ENCODE measurements at places on chromosomes 2 and 18. TPM values are rescaled to one million over a fixed set of nuclear protein-coding genes. Genes with fewer than 3 reads are reported as not detected.

DNA sequence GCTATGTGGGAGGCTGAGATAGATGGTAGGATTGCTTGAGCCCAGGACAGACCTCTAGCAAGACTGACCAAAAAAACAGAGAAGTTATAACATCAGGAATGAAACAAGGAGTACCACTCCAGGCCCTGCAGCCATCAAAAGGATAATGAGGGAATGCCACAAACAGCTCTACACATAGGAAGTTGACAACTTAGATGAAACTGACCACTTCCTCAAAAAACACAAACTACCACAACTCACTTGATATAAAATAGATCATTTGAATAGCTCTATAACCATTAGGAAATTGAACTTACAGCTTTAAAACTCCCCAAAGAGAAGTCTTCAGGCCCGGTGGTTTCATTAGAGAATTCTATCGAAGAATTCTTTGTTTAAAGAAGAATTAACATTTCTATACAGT is 12.9 kb upstream of the ESPNL start:
- no peak for DNase-seq

CROCC2 gene
- 0.09 TPM for polyA plus RNA-seq

DNA sequence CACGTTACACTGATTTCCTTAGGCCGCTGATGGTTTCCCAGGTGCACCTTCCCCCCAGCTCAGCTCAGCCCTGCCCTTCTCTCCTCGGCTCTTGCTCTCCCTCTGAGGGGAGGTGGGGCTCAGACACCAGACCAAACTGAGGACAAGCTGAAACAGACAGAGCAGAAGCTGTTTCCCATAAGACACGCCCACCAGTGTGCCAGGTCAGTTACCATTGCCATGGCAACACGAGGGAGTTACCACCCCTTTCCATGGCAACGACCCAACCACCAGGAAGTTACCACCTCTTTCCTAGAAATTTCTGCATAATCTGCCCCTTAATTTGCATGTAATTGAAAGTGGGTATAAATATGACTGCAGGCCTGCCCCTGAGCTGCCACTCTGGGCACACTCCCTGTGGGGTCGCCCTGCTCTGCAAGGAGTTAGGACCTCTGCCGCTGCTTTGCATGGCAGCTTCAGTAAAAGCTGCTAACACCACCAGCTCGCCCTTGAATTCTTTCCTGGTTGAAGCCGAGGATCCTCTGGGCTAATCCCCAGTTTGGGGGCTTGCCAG is 120.9 kb upstream of the SMIM21 start:
- no peak for DNase-seq

GRCh38 chr2:211351987-211352386 is 795.6 kb downstream of the CPS1 start:
- no peak for DNase-seq

DNA sequence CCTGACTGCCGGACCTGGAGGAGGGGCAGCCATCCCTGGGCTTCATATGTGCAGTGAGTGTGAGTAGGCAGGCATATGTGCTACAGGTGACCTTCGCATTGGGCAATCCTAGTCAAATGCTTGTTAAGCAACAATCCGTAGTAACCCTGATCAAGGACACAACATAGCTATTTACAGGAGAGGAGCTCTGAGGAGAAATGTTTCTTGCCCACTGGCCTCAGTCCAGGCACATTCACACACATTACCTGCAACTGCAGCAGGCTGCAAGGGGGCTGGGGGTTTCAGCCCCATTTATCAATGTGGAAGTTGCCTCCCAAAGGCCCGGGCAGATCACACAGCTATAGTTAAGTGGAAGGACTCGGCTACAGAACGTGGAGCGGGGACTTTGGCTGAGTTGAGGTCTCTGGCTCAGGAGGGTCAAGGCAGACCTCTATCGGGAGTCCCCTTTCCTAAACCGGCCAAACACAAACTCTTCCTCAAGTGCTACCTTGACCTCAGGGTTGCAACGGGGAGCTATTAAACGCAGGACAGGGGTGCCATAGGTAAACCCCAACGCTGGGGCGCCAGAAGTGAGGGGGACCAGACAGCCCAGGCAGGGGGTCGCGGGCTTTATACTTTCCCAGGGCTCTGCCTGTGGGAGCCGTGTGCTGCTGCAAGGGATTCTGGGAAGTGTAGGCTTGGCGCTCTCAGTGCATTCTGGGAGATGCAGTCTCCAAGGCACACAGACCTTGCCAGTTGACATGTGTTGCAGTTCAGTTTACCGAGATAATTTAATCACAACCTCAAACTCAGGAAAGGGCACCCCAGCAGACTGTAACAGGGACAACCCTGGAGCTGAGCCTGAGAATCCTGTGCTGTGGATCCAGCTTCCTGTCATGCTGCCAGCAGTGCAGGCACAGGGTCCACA is 9.4 kb downstream of the KHK start:
- DNase-seq = no peak

- no peak for DNase-seq
These were observed 1807.0 kb downstream of the SUCLG1 start for GRCh38 chr2:82652117-82652516.

DNA sequence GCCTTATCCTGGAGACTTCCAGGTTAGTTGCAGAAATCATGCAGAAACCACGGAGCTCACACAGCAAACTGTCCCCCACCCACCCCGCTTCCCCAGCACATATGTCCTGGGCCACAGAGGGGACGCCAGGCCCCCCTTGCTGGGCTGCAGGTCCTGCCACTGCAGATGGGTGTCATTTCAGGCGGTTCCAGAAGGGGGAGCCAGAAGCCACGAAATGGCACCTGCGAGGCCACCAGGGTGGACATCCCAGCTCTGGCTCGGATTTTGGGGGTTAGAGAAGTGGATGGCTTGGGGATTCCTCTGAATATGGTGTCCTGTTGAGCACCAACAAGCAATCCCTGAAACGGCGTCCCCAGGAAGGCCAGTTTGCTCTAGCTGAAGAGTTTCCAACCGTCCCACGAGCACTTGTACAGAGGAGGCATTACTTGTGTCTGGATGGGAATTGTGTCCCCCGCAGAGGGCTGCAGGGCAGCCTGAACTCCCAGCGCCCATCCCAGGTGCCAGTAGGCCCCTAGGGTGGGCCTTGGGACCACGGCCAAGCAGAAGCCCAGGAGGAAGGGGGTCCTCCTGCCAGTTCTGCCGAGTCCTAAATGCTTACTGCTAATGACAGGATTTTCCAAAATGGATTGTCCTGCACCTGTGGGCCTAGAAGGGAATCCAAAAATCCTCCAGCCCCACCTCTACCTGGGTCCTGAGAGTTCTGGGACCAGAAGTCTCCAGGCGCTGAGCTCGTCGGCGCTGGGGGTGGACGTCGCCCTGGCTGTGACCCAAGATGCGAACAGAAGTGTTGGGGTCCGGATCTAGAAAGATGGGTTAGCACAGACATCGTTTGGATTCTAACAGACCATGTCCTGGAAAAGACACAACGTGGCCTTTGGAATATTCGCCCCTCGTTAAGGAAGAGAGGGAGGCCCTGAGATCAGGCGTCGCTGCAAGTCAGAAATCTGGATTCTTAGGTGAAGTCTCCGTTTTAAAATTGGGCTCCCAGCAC is 14.6 kb upstream of the NFATC1 start:
- no peak for DNase-seq

- DNase-seq = no peak
These were observed 122.0 kb upstream of the RNU4ATAC start for GRCh38 chr2:121408641-121409040.

DNA sequence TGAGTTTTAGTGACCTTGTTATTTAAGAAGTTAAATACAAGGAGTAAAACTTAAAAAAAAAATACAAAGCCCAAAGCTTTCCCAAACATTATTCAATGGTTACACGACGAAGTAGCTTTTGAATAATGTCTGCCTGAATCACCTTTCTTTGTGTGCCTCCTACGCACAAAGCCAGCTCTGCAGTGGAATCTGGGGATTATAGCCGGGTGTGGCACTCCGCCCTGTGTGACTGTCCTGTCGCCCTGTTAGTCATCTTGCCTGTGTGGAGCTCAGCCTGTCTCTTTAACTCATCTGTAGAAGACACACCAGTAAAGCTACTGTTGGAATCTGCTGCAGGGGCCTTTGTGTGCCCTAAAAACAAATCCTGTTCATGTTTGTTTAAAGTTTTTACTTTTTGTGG is 79.4 kb upstream of the TCF7L1 start:
- DNase-seq = no peak

GRCh38 chr2:240903191-240904060 is 2.7 kb upstream of the CROCC2 start:
- DNase-seq = no peak

- DNase-seq = no peak
These were observed 303.3 kb downstream of the GBX2 start for GRCh38 chr2:235864733-235865515.

ADNP2 gene
- polyA plus RNA-seq = 27.8 TPM

DNA sequence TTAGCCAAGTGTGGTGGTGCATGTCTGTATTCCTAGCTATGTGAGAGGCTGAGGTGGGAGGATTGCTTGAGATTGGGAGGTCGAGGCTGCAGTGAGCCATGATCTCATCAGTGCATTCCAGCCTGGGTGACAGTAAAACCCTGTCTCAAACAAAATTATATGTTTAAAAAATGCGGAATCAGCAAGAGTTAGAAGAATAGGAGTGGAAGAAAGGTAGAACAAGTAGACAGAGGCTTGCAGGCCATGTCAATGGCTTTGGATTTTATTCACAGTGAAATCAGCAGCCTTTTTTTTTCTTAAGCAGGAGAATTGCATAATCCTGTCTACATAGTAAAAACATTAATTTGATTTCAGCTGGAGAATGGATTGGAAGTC is 7.8 kb upstream of the MTLN start:
- no peak for DNase-seq

GRCh38 chr2:86372133-86372532 is 34.7 kb upstream of the REEP1 start:
- DNase-seq = no peak

ING5 gene
- 55.8 TPM for polyA plus RNA-seq

DNA sequence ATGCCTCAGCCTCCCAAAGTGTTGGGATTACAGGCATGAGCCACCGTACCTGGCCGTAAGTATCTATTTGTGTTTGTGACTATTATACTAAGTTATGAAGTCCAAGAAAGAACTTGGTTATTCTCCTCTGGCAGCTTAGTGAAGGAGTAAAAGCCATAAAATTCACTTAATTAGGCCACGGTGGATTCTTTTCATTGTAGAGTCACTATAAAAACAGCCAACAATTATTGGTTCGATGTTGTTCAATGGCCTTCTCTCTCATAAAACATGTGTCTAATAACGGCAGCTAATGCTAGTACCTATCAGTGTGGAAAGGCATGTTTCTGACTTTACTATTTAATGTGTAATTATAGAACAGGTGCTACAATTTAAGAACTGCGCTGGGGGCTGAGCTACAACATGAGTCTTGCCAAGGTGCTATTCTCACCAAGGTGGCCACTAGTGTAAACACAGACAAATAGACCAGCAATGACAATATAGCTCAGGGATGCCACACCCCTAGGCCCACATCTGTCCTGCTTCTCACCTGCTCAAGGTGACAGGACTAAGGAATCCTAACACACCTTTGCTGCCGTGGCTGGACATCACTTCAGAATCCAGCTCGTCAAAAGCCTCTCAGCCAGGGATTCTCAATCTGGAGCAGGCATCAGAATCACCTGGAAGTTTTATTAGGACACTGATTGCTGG is 17.2 kb downstream of the ATP8B1 start:
- DNase-seq = no peak

- DNase-seq = no peak
These were observed 298.3 kb downstream of the ICOS start for GRCh38 chr2:204234879-204235278.

- DNase-seq = no peak
These were observed 13.6 kb upstream of the PELI1 start for GRCh38 chr2:64157792-64158191.

ANKRD29 gene
- 0.96 TPM for polyA plus RNA-seq

- DNase-seq = no peak
These were observed 1.6 kb downstream of the CCDC88A start for GRCh38 chr2:55418072-55418471.

DNA sequence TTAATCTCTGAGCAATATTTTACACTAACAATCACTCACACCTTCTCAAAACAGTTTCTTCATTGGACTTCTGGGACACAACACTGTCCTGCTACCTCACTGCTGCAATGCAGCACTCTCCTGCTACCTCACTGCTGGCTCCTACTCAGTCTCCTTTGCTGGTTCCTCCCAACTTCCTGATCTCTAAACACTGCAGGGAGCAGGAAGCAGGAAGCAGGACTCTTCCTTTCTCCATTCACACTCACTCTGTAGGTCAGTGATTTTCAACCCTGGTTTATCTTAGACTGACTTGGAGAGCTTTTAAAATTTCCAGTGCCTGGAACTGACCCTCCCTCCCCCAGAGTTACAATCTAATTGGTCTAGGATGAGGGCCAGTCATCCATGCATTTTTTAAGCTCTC is 243.4 kb upstream of the RBBP8 start:
- no peak for DNase-seq

Data from left renal pelvis (tissue), 4 donors.